ENCODE measurements at places on chromosomes 1 and 21.

DNA sequence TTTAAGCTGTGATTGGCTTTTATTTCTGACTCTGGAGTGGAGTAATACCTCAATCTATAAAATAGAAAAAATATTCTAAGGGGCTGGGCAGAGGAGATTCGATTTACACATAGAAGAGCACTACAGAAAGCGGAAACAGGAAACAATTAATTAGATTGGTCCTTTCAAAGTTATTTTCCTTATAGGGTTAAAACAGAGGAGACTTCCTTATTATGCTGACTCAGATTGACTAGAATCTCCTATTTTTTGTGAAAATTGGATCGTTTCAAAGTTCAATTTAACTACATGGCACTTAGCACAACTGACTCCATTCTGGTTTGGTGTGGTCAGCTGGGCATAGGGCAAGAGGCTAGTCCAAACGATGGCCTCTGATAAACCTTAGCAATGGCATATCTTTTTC is 48.3 kb upstream of the NCAM2 start:
- DNase-seq, result no peak

- DNase-seq, result peak; percentile 23
Observed at GRCh38 chr1:62530516-62531154, 66.7 kb upstream of the ANGPTL3 start.

DNA sequence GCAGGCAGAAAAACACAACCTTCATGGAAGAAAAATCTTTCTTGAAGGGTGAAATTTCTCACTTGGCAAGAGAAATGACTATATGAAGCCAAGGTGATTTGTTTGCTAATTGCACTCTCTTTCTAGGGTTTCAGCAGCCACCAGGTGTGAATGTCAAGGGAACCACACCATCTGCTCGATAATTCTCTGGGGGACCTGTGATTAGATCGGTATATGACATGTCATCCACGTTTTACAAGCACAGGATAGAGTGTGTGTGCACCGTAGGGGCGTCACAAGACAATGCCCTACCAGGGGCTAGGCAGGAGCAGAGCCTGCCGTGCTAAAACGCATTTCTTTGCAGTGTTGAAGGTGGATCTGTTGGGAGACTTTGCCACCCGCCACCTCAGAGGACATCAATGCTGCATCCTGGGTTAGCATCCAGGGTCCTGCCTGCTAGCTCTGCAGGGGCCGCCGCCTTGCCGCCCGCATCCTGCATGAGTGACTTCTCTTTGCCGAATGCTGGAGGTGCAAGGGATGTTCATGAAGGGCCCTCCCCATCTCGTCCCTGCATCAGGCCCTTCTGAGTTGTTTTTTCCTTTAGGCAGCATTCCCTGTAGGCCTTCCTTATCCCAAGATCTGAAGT is 37.8 kb upstream of the CCSAP start:
- DNase-seq, result no peak

DNA sequence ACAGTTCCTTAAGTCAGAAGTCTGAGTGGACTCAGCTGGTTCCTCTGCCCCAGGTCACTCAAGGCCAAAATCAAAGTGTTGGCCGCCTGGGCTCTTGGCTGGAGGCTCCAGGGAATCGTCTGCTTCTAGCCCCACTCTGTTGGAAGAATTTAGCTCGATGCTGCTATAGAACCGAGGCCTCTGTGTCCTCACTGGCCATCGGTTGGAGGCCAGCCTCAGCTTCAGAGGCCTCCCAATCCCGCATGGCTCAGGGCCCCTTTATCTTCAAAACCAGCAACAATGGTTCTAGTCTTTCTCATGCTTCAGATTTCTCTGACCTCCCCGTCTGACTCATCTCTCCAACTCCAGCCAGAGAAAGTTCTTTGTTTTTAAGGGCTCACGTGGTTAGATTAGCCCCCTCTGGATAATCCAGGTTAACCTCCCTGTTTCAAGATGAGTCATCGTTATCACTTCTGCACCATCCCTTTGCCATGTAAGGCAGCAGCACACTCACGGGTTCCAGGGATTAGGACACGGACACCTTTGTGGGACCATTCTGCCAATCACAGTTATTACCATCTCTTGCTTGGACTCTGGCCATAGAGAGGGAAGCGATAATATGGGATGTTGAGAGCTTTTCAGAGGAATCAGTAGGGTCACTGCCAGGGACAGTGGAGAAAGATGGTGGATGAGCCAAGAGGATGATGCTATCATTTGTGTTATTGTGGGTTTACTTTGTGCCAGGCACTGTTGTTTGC is 13.6 kb downstream of the FHAD1 start:
- no peak for DNase-seq

DNA sequence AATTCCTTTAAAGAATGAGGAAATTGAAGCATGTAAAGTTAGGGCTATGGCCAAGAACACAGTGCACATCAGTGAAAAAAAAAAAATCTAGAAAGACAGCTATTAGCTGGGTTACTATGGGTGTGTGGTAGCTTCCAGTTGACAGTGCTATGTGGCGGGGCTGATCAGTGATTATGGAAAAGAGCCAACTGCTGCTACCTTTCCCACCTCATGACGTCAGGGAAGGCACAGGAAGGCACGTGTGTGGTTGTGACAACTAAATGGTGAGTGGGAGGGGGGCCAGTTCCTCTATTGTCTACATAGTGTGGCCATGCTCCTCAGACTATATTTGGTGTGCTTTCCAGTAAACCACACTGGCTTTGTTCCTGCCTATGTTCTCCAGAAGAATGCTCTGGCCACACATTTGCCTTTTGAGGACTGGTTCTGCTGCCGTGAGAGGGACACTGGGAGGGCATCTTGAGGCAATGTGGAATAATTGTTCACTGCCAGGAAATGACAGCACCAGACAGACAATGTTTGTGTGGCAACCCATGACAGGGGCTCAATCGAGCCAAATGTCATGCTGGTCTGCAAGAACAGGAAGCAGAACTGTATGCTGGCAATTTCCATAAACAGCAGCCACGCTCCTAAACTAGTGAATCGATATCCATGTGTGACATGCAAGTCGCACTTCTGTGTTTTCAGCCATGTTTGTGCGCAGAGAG is 3.0 kb upstream of the SDE2 start:
- DNase-seq, result peak; percentile 29

- no peak for DNase-seq
Observed at GRCh38 chr1:110618668-110619067, 12.5 kb upstream of the KCNA2 start.

DNA sequence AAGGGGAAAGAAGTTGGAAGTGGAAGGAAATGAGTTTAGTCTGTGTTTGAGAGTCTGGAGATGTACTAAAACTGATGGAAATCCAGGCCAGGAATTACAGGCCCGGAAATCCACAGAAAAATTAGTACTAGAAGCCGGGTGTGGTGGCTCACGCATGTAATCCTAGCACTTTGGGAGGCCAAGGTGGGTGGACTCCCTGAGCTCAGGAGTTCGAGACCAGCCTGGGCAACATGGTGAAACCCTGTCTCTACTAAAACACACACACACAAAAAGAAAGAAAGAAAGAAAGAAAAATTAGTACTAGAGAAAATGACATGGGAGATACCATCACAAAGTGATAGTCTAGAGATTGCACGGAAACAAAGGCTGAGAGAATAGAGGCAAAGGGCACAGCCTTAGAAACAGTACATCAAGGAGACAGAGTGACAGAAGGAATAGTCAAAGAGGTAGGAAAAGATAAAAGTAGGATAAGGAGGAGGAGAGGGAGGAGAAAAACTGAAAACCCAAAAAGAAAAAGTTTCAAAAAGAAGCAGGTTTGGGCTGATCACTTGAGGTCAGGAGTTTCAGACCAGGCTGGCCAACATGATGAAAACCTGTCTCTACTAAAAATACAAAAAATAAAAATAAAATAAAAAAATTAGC is 4.8 kb upstream of the TAF13 start:
- no peak for DNase-seq

GRCh38 chr1:199678771-199679170 is 348.7 kb upstream of the NR5A2 start:
- no peak for DNase-seq

Data from cerebellum (tissue), 4 donors.